ENCODE measurements at places on chromosomes 7 and 10. TPM values are rescaled to one million over a fixed set of nuclear protein-coding genes. Genes with fewer than 3 reads are reported as not detected.
A peak's percentile ranks its signal among the peaks of the same experiment; 100 is the strongest.

DNA sequence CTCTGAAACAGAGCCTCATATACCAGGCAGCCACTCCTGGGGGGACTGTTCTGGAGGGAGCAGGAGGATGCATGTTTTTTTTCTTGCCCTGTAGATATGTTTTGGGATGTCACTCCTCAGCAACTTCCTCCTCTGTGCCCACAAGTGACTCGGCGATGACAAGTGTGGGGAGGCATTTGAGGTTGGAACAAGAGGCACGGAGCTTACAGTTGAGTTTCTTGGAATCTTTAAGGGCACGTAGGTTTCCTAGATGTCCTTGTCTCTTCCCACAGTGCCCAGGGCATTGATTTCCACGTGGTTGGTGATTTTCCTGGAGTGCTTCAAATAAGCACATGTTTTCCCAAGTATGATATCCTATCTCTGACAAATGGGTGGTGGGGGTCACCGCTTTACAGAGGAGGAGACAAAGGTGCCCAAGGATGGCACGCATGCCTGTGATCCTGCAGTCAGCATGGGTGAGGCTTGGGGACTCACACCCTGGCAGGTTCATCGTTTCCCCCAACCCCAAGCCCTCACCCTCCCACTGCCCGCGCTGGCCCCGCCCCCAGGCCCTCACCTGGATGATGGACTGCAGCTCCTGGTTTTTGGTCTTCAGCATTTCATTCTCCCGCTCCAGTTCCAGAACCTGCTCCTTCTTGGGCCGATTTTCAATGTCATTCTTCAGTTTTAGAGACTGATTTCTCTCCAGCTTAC lies 95.2 kb upstream of the GNA12 start:
- DNase-seq: no peak

DNA sequence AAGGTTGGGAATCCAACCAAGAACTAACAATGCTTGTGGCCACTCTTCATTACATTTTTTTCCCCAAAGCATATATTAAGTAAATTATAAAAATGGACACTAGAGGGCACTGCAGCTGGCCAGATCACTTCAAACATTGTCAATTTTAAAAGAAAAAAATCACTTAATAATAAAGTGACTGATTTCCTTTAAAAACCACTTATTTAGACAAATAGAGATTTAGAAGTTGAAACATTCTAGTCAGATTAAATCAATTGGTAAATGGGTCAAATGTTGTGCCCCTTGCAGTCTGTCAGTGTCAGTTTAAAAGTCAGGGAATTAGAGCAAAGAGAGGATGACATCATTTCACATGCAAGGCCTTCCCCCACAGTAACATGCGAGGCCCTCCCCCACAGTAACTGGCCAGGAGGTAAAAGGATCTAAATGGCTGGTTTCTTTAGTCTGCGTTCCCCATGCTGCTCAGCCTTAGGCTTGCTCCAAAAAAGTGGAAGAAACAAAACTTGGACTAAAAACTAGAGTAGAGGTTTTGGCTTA lies 177.9 kb downstream of the SKAP2 start:
- no peak for DNase-seq

GRCh38 chr7:98984126-98984525 lies 105.8 kb downstream of the TRRAP start:
- DNase-seq: no peak

- no peak for DNase-seq
These were observed 188.6 kb upstream of the IMMP2L start for GRCh38 chr7:111750878-111751277.

DNA sequence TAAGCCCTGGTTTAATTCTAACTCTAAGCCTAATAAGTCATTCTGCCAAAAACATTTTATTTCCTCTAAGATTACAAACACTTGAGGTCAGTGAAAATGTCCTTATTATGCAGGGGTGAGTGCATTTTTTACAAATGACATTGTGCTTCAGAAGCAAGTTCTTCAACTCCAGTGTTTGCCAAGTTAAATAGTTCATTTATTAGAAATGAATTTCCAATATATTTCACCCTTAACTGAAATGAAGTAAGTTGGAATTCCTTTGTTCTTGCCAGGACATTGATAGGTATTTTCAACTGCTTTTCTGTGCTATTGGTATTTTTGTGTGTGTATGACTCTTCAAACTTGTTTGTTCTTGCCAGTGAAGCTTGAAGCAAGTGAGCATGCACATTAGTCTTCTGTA lies 89.5 kb upstream of the CCDC6 start:
- no peak for DNase-seq

- DNase-seq: no peak
These were observed 371.5 kb downstream of the TNS3 start for GRCh38 chr7:47210281-47210854.

- DNase-seq: no peak
These were observed 48.2 kb upstream of the MNX1 start for GRCh38 chr7:157058701-157059100.

- DNase-seq: peak; percentile 55
These were observed at the start of gene SLC29A4 for GRCh38 chr7:5282543-5283316. SLC29A4 (plus strand) TSS chr7:5282943; CDS start chr7:5287817, 4,874 bp downstream.

GRCh38 chr10:62514079-62514693 lies 140.0 kb downstream of the ZNF365 start:
- no peak for DNase-seq

- no peak for DNase-seq
These were observed 40.9 kb downstream of the ITGA8 start for GRCh38 chr10:15678851-15679250.

GRCh38 chr10:92091965-92092364 lies 168.4 kb downstream of the BTAF1 start:
- no peak for DNase-seq

DNA sequence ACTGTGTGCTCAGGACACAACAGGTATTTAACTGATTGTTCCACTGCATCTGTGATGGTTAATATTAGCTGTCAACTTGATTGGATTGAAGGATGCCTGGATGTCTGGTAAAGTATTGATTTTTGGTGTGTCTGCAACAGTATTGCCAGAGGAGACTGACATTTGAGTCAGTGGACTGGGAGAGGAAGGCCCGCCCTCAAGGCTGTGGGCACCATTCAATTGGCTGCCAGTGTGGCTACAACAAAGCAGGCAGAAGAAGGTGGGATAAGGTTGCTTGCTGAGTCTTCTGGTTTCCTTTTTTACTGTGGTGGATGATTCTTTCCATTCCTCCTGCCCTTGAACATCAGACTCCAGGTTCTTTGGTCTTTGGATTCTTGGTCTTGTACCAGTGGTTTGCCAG lies 137.1 kb upstream of the FAM13C start:
- DNase-seq: no peak

DNA sequence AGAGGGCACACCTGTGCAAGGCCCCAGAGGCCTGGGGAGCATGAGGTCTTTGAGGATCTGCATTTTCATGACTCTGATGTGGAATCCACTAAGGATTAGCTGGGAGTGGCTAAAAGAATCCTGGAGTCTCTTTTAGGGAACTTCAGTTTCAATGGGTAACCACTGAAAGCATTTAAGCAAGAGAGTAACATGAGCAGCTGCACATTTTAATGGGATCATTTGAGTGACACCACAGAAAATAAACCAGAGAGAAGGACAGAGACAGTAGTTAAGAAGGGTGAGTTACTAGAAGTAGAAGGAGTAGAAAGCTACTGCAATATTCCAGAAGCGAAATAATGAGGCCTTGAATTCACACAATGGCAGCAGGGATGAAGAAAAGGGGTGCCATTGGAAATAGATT lies 5.2 kb downstream of the GOT1 start:
- DNase-seq: no peak

DNA sequence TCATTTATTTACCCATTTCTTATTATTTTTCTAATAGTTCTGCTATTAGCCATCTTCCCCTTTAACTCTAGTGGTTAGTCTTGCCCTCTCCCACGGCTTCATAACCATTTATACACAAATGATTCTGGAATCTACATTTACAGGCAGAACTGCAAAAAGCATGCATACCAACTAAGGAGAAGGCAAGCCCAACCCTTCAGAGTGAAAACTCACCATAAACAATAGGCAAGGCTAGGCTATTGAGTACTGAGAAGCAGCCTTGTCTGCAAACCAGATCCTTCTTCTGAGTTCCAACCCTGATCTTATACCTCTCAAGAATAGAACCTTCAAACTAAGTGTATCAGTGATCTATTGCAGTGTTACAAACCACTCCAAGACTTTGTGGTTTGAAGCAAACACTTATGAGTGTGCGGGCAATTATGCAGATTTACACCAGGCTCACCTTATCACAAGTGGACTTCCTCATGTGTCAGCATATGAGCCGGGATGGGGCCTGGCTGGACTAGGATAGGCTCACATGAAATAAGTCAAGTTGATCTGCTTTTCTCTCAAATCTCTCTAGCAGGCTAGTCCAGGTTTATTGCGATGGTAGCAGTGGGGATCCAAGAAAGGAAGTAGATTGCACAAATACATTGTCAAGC lies 896.9 kb upstream of the PHF14 start:
- no peak for DNase-seq

GRCh38 chr7:99196536-99197258 lies 11.2 kb downstream of the KPNA7 start:
- DNase-seq: no peak

PTPRE gene
- total RNA-seq: 15.5 TPM

EPO gene
- not detected for total RNA-seq

NEUROD6 gene
- not detected for total RNA-seq

ZNF503 gene
- 7.5 TPM for total RNA-seq

ST8SIA6 gene
- total RNA-seq: 6.9 TPM

C10orf53 gene
- total RNA-seq: not detected

CHAT gene
- not detected for total RNA-seq

IFIT1B gene
- total RNA-seq: not detected

MARCHF5 gene
- 29.4 TPM for total RNA-seq
